ENCODE measurements at places on chromosomes 5 and 9. TPM values are rescaled to one million over a fixed set of nuclear protein-coding genes. Genes with fewer than 3 reads are reported as not detected.

- H3K4me1 ChIP-seq: no peaks in the 10 kb centered on the region
- H3K27ac ChIP-seq: no peak overlapping the region
- no peak for DNase-seq
- H3K36me3 ChIP-seq: no peaks in the 10 kb centered on the region
Measured at GRCh38 chr9:89776795-89777525, 172.1 kb downstream of the GADD45G start.

Gene CDX1
- not detected for total RNA-seq

Gene SLC31A2
- 61.3 TPM for total RNA-seq

- no peak overlapping the region for H3K4me3 ChIP-seq
- H3K27ac ChIP-seq: no peak overlapping the region
- no peaks in the 10 kb centered on the region for H3K36me3 ChIP-seq
- no peak for DNase-seq
- no peaks in the 10 kb centered on the region for H3K27me3 ChIP-seq
- H3K4me1 ChIP-seq: peaks cover 8% of the 10 kb centered on the region
Measured at GRCh38 chr5:142385194-142385593, 60.4 kb upstream of the SPRY4 start.

DNA sequence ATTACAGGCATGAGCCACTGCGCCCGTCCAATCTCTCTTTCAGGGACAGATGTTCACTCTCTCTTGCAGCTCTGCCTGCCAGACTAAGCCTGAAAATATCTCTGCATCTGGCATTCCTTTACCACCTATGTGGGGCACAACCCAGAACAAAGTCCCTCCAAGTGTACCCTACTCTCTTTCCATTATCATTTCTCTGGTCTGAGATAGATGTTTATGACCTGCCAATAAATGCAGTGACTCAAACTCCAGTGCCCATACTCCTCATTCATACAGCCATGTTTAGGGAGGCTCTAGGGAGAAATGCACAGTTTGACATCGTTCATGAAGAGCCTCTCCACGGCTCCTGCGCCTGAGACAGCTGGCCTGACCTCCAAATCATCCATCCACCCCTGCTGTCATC lies at the start of gene BTNL3:
BTNL3 (plus strand) TSS at position 255 of the 400 bp plus-strand sequence. CDS start 183 bp downstream, outside the sequence.
- H3K36me3 ChIP-seq: no peaks in the 10 kb centered on the region
- H3K4me3 ChIP-seq: no peak within 1 kb of the TSS
- H3K27ac ChIP-seq: no peak within 1 kb of the TSS
- DNase-seq: no peak
- H3K4me1 ChIP-seq: no peaks in the 10 kb centered on the region

GRCh38 chr5:124995421-124995820 lies 249.0 kb upstream of the ZNF608 start:
- no peaks in the 10 kb centered on the region for H3K4me1 ChIP-seq
- no peak overlapping the region for H3K27ac ChIP-seq
- no peaks in the 10 kb centered on the region for H3K27me3 ChIP-seq
- DNase-seq: no peak

Gene CDH10
- total RNA-seq: not detected

- no peak overlapping the region for H3K4me3 ChIP-seq
- H3K27me3 ChIP-seq: no peaks in the 10 kb centered on the region
- no peaks in the 10 kb centered on the region for H3K4me1 ChIP-seq
- no peaks in the 10 kb centered on the region for H3K36me3 ChIP-seq
- DNase-seq: no peak
Measured at GRCh38 chr9:20526500-20527319, 95.6 kb downstream of the MLLT3 start.

DNA sequence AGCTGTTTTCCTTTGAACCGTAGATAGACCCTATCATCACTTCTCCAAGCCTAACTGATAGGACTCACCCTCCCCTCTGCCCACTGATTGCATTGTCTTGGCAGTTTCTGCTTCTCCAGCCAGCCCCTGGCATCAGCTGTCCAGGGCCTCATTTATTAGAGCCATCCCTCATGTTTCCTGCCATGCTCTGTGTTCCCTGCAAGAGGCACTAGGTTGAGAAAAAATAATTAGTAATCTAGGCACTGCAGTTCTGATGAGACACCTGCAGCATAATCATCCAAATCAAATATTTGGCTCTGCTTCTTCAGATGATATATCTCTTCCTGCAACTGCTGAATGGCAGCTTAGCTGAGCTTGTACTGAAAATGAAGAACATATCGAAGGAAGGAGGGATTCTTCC lies 303.0 kb upstream of the TLE4 start:
- no peaks in the 10 kb centered on the region for H3K4me1 ChIP-seq
- H3K4me3 ChIP-seq: no peak overlapping the region
- no peaks in the 10 kb centered on the region for H3K36me3 ChIP-seq

Gene SOX30
- total RNA-seq: not detected

Gene PCSK5
- total RNA-seq: 12.7 TPM

Gene OR1K1
- total RNA-seq: not detected

DNA sequence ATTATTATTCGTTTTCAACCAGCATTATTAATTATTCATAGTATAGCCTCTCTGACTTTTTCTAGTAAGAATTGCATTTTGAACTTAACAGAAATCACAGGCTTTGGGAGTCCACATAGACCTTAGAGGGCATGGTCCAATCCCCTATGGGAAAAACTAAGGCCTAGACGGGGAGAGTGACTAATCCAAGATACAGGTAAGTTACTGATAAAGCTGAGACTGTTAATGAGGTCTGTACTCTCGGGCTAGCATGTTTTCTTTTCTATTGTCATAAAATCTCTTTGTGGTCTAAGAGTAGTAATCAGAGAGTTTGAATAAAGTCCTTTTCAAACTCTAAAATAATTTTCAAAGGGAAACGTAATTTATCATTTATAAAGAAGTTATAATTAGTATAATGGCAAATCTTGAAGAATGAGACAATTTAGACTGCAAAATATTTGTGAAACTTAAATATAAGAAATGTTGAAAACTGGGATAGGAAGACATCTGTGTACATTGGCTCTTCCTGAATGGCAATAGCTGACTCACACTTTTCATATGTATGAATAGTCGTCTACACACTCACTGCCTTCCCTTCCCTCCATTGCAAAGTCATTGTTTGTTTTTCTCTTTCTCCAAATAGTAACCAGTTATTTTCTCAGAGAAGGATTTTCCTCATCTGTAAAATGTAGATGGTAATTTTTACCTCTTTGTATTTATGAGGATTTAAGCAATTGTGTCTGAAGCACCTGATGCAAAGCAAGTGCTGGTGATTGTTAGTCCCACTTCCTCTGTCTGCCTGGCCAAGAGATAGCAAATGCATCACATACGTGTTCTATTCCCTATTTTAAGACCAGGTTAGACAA lies 207.9 kb upstream of the CD180 start:
- no peak for DNase-seq
- H3K27me3 ChIP-seq: no peaks in the 10 kb centered on the region
- no peaks in the 10 kb centered on the region for H3K4me1 ChIP-seq
- no peak overlapping the region for H3K4me3 ChIP-seq

GRCh38 chr5:115050866-115051265 lies 118.8 kb downstream of the TRIM36 start:
- H3K27me3 ChIP-seq: no peaks in the 10 kb centered on the region
- no peaks in the 10 kb centered on the region for H3K4me1 ChIP-seq
- H3K4me3 ChIP-seq: no peak overlapping the region
- no peaks in the 10 kb centered on the region for H3K36me3 ChIP-seq
- no peak overlapping the region for H3K27ac ChIP-seq

DNA sequence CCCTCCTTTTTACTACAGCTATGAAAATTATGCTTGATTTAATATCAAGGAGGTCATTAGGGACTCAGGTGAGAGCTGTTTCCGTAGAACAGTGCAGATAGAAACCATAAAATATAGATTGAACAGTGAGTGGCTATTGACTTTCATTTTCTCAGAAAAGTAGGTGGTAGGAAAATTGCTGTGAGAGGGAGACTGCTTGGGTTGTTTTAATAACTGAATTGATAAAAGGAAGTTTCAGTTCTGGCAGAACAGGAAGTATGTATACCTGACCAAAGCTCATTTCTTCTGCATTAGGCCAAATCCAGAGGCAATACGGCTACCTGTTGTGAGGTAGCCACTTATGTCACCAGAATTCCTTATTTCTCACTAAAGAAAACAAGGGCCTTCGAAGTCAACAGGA lies 761.7 kb upstream of the ARRDC3 start:
- DNase-seq: no peak
- H3K4me1 ChIP-seq: no peaks in the 10 kb centered on the region
- H3K36me3 ChIP-seq: no peaks in the 10 kb centered on the region

DNA sequence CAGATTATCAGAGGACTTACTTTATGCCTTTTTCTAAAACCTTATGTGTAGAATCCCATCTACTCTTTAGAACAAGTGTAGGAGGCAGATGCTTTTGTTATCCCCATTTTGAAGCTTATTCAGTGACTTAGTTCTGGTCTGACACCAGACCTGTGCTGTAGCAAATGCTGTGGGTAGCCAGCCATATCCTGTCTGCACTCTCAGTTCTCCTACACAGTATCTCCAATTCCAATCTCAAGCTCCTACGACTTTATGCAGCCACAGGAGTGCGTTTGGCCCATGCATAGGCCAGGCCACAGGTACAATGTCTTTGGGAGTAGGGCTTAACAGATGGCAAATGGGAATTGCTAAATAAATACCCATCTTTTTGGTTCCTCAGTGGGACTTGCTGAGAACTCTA lies 292.6 kb downstream of the MCTP1 start:
- no peaks in the 10 kb centered on the region for H3K4me1 ChIP-seq
- DNase-seq: no peak
- H3K27ac ChIP-seq: no peak overlapping the region
- H3K27me3 ChIP-seq: no peaks in the 10 kb centered on the region
- H3K36me3 ChIP-seq: no peaks in the 10 kb centered on the region

GRCh38 chr5:132662925-132663770 lies 5.2 kb downstream of the IL13 start:
- no peak for DNase-seq
- no peaks in the 10 kb centered on the region for H3K4me1 ChIP-seq
- H3K27ac ChIP-seq: no peak overlapping the region
- H3K4me3 ChIP-seq: no peak overlapping the region
- H3K27me3 ChIP-seq: no peaks in the 10 kb centered on the region

GRCh38 chr9:121974421-121974820 lies 118.7 kb downstream of the TTLL11 start:
- no peak overlapping the region for H3K4me3 ChIP-seq
- no peaks in the 10 kb centered on the region for H3K4me1 ChIP-seq
- no peak overlapping the region for H3K27ac ChIP-seq

DNA sequence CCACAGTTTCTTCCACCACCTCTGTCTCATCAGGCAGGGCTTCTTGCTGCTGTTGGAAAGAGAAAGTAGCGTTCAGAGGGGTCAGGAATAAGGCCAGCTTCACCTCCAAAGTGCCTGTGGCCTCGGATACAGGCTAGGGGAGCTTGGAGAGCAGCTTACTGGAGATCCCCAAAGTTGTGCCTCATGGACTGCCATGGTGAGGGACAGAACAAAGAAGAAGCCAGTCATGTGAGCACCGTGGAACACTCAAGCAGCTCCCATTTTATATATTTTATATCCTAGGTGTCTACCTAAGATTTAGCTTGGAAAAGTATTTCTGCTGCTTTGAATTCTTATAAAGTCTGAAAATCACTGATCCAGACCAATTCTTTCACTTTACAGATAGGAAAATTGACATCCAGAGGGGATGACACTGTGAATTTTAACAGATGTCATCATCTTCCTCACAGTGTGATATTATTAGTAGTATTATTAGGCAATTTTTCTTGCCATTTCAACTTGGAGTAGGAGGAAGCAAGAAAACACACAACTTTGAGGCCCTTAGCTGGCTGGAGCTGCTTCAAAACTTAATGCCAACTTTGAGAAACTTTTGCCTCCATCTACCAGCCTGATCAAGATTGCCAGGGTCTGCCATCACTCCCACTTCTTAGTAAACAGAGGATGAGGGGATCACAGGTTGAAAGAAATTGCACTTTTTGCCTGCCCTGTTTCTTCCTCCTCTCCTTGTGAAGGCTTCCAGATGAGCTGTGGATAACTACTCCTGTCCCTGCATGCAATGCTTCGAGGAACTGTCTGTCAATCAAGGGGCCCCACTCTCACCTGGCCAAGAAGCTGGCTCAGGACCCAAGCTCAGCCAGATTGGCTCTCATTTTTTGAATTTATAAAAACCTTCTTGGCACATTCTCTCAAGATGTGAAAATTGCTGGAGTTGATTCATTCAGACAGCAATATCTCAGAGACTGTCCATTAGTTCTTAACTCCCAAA lies 11.8 kb downstream of the SPARC start:
- peaks cover 10% of the 10 kb centered on the region for H3K4me1 ChIP-seq
- H3K4me3 ChIP-seq: no peak overlapping the region
- no peak for DNase-seq
- peak overlapping the region; percentile 79 for H3K27ac ChIP-seq

Gene RANBP3L
- total RNA-seq: 11.0 TPM

Gene COL5A1
- 15.4 TPM for total RNA-seq

Gene CTSV
- total RNA-seq: 2.0 TPM

DNA sequence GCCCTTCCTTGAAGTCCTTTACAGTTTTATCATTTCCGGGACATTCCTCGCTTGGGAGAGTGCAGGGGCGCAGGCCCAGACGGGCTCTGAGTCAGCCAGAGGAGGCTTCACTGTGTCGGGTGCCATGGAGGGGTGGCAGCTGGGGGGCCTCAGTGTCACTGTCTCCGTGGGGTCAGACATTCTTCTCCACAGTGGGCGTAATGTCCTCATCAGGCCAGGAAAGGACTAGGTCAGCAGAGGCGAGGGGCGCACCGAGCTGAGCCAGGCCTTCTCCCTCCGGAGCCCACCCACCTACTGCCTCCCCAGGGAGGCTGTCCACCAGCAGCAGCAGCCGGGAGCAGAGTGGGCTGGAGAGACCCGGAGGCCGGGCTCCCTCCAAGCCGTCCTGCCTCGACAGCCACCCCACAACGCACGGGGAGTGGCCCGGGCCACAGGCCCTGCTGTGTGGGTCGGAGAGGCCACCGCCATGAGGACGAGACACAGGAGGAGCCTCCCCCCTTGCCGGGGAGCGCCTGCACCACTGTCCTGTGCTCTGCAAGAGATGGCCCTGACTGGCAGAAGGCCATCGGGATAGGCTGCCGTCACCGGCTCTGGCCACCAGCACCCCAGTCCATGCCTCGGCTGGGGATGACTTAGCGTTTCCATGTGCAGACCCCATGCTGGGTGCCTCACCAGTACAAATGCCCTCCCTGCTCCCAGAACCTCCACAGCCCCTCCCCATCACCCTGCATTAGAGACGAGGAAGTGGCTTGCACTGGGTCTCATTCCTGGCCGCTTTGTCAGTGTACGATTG lies 26.5 kb downstream of the SARDH start:
- H3K4me1 ChIP-seq: peaks cover 8% of the 10 kb centered on the region
- no peak for DNase-seq
- no peaks in the 10 kb centered on the region for H3K27me3 ChIP-seq
- H3K4me3 ChIP-seq: no peak overlapping the region
- no peaks in the 10 kb centered on the region for H3K36me3 ChIP-seq
- H3K27ac ChIP-seq: peak overlapping the region; percentile 58

Gene PPP1R2B
- total RNA-seq: not detected
